ENCODE measurements at places on chromosomes 7 and 10. TPM values are rescaled to one million over a fixed set of nuclear protein-coding genes. Genes with fewer than 3 reads are reported as not detected.

GRCh38 chr10:117360994-117361667 is 14.1 kb downstream of the PDZD8 start:
- peak; percentile 68 for DNase-seq

DNA sequence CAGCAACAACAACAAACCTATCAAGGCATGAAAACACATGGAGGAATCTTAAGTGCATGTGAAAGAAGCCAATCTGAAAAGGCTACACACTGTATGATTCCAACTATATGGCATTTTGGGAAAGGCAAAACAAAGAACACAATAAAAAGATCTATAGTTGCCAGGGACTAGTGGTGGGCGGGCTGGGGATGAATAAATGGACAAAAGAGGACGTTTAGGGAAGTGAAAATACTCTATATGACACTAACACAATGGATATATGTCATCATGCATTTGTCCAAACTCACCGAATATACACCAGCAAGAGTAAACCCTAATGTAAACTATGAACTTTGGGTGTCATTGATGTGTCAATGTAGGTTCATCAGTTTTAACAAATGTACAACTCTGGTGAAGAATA is 89.1 kb downstream of the SEMA3E start:
- DNase-seq: no peak

GRCh38 chr7:8125680-8126444 is 136.1 kb downstream of the ICA1 start:
- no peak for DNase-seq

DNA sequence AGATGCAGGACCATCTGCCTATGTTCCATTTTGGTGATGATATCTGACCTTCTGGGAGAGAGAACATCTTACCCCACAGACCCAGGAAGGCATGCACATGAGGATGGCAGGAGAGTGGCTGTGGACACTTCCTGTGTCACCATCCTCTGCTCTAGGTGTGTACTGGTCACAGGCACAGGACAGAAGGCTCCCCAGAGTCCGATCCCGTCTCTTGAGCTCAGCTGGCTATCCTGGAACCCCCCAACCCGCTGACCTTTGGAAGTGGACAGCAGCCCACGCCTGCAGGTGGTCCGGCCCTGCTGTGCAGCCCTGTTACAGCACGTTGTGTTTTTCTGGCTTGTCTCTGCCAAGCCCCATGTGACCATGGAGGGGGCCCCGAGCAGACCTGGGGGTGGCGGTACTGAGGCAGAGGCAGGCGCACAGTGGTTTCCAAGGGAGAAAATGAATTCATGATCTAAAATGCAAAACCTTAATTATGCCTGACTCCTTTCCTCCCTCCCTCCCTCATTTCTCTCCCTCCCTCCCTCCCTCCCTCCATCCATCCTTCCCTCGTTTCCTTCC is 178.8 kb downstream of the CUX1 start:
- no peak for DNase-seq

The ST8SIA6 gene
- total RNA-seq: 0.87 TPM
